Caco-2 (cell line): ENCODE measurements at places on chromosomes 3 and 15. TPM values are rescaled to one million over a fixed set of nuclear protein-coding genes. Genes with fewer than 3 reads are reported as not detected.

DNA sequence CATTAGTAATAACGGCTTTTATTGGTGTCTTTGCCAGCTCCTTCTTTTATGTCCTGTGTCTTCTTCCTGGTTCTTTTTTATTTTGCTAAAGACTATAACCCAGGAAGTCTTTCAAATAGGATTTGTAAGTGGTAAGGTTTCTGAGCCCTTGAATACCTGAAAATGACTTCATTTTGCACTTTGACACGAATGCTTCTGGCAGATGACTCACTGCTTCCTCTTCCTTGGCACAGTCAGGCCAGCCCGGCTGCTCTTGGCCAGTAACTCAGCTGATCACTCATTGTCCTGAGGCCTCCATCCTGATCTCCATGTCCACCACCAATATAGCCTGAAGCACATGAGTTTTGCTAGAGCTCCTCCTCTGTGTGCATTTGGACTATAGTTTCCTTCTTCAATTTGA is 48.7 kb upstream of the NR2E3 start:
- no peak for DNase-seq

GRCh38 chr15:92011611-92012367 is 158.3 kb downstream of the SLCO3A1 start:
- no peak for DNase-seq

DNA sequence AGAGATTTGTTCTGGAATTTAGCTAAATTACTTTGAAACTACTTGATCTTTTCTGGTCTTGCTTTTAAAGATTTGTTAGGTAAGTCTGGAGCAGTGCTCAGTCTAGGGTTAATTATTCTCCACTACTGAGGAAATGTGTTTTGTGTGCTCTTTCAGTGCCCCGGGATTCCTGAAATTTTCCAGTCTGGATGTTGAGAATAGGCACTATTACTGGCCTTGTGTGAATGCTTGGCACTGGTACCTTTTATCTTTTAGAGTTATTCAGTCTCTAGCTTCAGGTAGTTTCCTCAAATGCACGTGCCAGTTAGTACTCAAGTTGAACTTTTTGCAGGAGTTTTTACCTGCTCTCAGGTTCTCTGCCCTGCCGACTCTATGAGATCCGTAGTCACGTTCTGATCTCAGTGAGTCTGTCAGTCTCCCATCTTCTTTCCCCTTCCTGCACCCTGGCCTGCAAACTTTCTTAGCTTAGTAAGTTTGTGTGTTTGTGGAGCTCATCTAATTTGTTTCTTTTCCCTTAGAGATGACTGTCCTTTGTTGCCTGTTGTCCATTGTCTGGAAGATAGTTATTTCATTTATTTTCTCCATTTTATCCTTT is 39.5 kb downstream of the TCF12 start:
- DNase-seq = peak; percentile 35

DNA sequence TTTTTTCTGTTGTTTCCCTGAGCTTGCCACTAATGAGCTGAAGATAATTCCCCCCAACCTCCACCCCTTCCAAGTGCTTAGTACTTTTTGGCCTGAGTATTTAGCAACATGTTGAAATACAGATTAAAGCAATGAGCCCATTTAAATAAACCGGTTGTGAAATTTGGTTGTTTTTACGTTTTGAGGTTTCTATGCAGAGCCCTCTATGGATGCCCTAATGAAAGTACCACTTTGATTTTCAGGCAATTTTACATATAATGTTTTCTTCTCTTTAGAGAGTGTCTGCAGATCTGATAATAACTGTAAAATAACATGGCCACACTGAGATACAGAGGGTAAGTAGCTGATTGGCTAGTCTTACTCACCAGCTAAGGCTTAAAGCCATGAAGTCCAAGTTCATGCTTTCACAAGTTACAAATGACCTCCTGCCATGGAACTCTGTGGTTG is 139.4 kb upstream of the SLC7A14 start:
- no peak for DNase-seq

GRCh38 chr15:90131848-90132247 is 29.6 kb upstream of the IDH2 start:
- no peak for DNase-seq

DNA sequence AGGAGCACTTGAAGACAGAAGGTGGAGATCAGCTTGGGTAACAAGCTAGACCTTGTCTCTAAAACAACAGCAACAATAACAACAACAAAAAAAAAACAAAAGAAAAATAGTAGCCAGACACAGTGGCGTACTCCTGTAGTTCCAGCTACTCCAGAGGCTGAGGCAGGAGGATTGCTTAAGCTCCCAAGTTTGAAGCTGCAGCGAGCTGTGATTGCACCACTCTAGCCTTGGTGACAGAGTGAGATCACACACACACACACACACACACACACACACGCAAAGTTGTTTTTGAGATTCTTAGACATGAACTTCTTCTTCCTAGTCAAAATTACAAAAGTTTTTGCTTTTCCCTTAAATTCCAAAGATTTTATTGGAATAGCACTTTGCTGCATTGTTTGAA is 93.0 kb upstream of the IGSF10 start:
- peak; percentile 20 for DNase-seq

DNA sequence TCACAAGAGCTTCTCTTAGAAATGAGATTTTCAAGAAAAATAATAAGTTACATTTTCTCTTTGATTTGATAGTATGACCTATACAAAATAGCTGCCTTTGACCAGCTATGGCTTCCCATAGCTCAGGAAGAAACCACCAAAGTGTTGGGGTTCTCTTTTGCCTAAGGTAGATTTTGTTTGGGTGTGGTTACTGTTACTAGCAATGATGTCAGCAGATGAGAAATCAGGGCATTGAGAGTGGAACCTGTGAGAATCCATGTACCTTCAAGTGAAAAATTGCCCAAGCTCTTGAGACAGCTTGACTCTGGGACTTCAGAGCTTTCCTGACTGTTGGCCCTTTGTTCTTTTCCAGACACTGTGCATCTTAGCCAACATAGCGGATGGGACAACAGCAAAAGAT is 45.6 kb downstream of the NME9 start:
- DNase-seq = no peak

GRCh38 chr3:165144271-165144670 is 51.9 kb downstream of the SLITRK3 start:
- no peak for DNase-seq

GRCh38 chr15:72503147-72503546 is 29.0 kb downstream of the ARIH1 start:
- DNase-seq = no peak

GRCh38 chr3:119681279-119681678 is 4.1 kb upstream of the COX17 start:
- no peak for DNase-seq

- peak; percentile 45 for DNase-seq
Measured at GRCh38 chr3:141271279-141272030, 39.8 kb downstream of the PXYLP1 start.

GRCh38 chr3:11542551-11542950 is 101.2 kb downstream of the VGLL4 start:
- no peak for DNase-seq

DNA sequence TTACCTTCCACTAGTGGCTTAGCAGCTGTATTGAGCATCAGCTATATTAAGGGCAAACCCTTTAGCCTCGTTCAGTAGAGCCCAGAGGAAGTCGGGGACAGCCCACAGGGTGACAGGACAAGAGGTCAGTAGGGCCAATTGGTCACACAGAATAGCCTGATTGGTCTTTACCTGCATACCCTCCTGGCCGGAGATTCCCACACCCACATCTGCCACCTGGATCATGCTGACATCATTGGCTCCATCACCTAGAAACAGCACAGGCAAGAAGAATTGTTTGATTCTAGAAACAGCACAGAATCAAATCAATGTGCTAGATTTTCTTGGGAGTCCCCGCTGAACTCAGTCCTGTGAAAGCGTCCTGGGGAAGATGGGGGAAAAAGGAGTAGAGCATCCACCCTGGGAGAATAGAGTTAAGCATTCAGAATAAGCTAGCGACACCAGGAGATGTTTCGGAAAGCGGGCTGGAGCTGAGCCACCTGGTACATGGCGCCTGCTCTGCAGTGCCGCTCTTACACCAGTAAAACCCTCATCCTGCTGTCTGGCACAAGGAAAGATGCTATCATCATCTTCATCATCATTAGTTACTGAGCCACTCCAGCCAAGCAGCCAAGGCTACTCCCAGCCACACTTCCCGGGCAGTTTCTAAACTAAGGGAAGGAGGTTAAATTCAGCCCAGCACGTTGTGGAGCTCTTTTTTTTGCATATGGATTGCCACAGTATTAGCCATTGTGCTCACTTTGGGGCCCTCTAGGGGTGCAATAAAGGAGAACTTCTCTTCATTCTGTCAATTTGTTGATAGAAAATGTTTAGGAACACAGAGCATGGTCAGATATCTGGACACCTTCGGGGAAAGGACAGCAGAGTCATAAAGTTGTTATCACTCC is 171.3 kb downstream of the ATP10A start:
- DNase-seq = peak; percentile 25

- DNase-seq = no peak
Measured at GRCh38 chr3:18027161-18027939, 284.9 kb upstream of the TBC1D5 start.

DNA sequence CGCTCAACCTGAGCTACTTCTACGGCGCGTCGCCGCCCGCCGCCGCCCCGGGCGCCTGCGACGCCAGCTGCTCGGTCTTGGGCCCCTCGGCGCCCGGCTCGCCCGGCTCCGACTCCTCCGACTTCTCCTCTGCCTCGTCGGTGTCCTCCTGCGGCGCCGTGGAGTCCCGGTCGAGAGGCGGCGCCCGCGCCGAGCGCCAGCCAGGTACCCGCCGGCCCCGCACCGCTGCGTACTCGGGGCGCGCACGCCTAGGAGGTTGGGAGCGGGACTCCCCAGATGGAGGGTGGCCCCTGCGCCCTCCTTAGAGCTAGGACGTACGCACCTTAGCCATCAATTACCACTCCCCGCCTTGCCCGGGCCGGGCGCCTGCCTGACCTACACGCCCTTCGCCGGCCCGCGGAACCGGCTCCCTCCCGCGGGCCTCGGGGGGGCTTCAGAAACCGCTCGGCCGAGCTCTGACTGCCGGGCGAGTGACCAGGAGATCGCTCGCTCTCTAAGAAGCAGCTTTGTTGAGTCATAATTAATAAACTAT is 466 bp downstream of the NFKBIZ start:
- DNase-seq = peak; percentile 62

DNA sequence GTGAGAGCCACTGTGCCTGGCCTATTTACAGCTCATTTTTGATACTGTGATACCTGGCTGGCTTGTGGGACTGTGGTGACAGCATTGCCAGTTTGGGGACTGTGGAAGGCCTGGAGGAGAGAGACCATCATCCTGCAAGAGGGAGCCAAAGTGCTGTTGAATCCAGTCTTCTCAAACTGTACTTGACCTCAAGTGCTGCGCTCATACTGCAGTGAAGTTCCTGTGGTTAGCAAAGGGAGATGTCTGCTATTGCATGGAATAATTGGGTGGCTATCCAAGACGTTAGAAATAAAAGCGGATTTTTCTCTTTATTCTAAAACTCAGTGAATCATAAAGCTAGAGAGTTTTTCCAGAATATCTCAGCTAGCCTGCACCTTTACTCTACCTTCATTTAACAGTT is 83.4 kb downstream of the CCK start:
- no peak for DNase-seq

- no peak for DNase-seq
Measured at GRCh38 chr3:30004481-30004880, 601.9 kb upstream of the TGFBR2 start.

DNA sequence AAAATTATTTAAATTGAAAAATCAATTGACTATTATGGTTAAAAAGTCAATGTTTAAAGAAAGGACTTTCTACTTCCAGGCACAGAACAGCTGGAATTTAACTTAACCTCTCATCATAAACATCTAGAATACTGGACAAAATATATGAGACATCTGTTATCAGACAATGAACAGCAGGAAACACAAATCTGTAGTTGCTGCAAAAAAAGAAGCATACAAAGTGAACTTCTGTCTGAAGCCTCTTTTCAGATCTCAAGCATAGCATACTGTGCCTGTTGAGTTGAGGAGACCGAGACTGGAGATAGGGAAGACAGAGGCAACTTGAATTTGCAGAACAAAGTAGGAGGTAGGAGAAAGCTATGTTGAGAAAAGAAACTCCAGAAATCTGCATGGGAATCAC is 140.0 kb upstream of the CBLB start:
- no peak for DNase-seq

GRCh38 chr3:189500299-189500698 is 130.9 kb upstream of the TP63 start:
- DNase-seq = no peak

DNA sequence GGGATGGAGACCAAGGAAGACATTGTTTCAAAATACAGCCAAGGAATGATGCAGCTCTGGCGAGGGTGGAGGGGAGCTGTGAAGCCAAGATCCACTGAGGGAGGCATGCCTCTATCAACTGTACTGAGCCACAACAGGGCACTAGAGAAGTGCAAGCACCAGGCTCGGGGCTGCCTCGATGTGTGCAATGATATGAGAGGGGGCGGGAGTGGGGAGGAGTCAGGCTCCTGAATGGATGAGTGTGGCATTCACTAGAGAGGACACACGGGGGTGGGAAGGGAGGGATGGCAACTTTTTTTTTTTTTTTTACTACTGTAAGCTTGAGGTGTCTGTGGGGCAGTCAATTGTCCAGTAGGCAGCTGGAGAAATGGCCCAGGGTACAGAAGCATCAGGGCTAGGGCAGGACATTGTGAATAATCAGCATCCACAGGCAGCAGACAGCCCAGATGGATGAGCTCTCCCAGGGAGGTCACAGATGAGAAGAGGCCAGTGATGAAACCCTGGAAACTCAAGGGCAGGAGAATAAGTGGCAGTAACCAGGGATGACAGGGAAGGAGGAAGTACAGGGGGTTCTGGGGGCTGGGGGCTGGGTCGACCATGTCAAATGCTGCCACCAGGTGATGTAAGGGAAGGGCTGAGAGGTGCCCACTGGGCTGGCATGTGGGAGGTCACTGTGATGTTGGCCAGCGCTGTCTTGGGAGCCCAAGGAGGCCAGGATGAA is 5.9 kb downstream of the STOML1 start:
- no peak for DNase-seq

DNA sequence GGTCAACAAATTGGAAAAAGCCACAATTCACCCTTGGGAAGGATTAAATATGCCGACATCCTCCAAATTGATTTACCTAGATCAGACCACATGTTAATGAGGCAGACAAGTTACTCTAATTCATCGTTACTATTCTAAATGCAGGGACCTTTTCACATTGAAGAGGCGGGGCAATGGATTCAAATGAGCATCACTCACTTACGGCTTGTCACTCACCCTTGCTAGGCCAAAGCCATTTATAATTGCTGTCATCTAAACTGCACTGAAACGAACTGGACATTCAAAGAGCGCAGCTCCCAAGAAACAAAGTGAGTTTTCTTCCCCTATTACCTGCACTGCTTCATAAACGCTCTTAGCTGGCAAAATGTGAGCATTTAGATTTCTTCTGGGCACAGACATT is 313.9 kb downstream of the WDR72 start:
- no peak for DNase-seq

The HCLS1 gene
- total RNA-seq = 0.45 and 1.00 TPM in 2 replicates

The CHMP2B gene
- 45.4 and 52.4 TPM in 2 replicates for total RNA-seq

The HYAL2 gene
- total RNA-seq = 30.1 and 31.6 TPM in 2 replicates

The MYL3 gene
- 13.0 and 13.8 TPM in 2 replicates for total RNA-seq

The CHDH gene
- 30.5 and 32.4 TPM in 2 replicates for total RNA-seq

The CIB2 gene
- total RNA-seq = 0.67 and 0.75 TPM in 2 replicates

The OR5K4 gene
- not detected in 2 replicates for total RNA-seq

The CPNE9 gene
- not detected in 2 replicates for total RNA-seq

The MIX23 gene
- total RNA-seq = 85.2 and 86.2 TPM in 2 replicates

The SH3GL3 gene
- total RNA-seq = not detected in 2 replicates
